ENCODE measurements at places on chromosomes 1 and 21. TPM values are rescaled to one million over a fixed set of nuclear protein-coding genes. Genes with fewer than 3 reads are reported as not detected.
A peak's percentile ranks its signal among the peaks of the same experiment; 100 is the strongest.

Gene IGSF3
- 21.4 TPM for total RNA-seq

Gene ADGRB2
- total RNA-seq = 0.59 TPM

GRCh38 chr1:205243350-205244191, 15.8 kb downstream of the TMCC2 start:
- DNase-seq = no peak

Gene GBP4
- 2.1 TPM for total RNA-seq

GRCh38 chr1:184186167-184186566, 134.6 kb downstream of the TSEN15 start:
- DNase-seq = no peak

DNA sequence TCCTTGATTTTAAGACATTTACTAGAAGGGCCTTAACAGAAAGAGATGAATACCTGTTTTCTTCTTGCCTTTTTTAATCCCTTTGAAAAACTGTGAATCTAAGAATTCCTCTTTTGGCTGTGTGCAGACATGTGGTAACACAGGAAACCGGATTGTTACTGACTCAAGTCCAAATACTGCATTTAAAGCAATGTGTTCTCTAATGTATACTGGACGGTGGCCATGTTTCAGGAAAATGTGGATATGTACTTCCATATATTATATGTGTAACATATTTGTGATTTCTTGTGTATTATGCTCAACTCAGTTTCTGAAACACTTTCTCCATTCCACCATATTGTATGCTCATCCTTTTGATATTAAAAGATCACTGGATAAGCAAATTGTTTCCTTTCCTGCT, 185.1 kb downstream of the LRRC7 start:
- no peak for DNase-seq

Gene HJV
- total RNA-seq = not detected

- no peak for DNase-seq
These were observed 8.3 kb upstream of the KCNE1 start for GRCh38 chr21:34520281-34520680.

DNA sequence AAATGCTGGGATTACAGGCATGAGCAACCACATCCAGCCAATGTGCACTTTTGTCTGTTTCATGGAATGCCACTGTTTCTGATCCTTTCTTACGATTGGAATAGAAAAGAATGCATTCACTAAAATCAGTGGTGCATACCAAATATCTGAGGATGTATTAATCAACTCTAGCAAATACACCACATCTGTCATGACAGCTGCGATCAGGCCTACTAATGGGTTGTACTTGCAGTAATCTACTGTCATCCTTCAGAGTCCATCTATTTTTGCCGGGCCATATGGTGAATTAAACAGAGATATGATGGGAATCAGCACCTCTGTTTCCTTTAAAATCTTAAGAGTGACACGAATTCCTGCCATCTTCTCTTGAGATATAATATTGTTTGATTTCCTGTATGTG, 8.5 kb upstream of the USP1 start:
- no peak for DNase-seq

DNA sequence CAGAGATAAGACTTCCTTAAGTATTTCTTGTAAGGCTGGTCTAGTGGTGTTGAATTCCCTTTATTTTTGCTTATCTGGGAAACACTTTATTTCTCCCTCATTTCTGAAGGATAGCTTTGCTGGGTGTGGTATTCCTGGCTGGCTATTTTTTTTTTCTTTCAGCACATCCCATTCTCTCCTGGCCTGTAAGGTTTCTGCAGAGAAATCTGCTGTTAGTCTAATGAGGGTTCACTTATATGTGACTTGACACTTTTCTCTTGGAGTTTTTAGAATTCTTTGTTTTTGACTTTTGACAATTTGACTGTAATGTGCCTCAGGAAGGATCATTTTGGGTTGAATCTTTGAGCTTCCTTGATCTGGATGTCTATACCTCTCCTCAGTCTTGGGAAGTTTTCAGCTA, 61.5 kb downstream of the DIPK1A start:
- DNase-seq = no peak

Gene RSPH1
- 7.5 TPM for total RNA-seq

DNA sequence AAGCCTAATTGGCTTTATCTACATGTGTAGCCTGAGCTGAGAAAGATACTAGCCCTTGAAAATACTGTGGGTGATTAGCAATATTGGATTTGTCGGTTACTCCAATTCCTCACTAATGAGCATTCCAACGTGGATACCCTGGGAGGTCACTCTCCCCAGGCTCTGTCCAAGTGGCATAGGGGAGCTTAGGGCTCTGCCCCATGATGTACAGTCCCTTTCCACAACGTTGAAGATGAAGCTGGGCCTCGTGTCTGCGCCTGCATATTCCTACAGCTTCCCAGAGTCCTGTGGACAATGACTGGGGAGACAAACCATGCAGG, 2.6 kb downstream of the RCC1 start:
- DNase-seq = no peak

DNA sequence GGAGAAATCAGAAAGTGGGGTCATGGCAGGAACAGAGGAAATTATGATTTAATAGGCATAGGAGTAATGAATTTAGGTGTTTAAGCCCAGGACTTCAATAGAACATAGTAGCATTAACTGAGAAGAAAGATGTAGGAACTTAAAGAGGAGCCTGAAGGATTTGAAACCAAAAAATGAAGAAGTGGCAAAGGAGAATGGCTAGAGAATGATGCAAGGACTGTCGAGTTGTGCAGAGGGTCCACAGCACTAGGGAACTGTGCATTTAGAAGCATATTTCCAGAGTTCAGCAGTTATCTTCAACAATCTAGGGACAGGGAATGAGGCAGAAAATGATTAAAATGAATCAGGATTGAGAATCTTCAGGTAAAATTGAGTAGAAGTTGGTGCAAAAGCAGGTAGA, 328.1 kb upstream of the LYPLAL1 start:
- DNase-seq = no peak

DNA sequence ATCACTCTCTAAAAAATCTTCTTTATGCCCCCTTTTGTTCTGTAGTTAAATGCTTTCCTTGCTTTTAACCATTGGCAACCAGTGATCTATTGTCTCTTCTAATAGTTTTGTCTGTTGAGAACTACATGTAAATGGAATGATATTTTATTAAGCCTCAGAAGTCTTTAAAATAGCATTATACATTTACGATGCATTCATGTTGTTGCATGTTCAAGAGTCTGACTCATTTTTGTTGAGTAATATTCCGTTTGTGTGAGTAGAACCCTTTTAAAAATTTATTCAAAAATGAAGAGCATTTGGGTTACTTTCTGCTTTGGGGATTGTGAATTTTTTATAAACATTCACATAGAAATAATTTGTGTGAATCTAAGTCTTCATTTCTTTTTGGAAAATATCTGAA, 1352.9 kb downstream of the NCAM2 start:
- DNase-seq = no peak

- no peak for DNase-seq
These were observed 30.0 kb upstream of the PM20D1 start for GRCh38 chr1:205879974-205880373.

DNA sequence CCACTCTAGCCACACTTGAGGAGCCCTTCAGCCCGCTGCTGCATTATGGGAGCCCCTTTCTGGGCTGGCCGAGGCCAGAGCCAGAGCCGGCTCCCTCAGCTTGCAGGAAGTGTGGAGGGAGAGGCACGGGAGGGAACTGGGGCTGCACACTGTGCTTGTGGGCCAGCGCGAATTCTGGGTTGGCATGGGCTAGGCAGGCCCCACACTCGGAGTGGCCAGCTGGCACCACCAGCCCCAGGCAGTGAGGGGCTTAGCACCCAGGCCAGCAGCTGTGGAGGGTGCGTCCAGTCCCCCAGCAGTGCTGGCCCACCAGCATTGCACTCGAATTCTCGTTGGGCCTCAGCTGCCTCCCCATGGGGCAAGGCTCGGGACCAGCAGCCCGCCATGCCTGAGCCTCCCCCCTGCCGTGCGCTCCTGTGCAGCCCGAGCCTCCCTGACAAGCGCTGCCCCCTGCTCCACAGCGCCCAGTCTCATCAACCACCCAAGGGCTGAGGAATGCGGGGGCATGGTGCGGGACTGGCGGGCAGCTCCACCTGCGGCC, 785.9 kb upstream of the TPTE start:
- no peak for DNase-seq

- DNase-seq = no peak
These were observed 2.7 kb upstream of the ADAMTS1 start for GRCh38 chr21:26847921-26848320.

Gene OR2M3
- not detected for total RNA-seq

- no peak for DNase-seq
These were observed 42.5 kb upstream of the DISC1 start for GRCh38 chr1:231584117-231584516.

DNA sequence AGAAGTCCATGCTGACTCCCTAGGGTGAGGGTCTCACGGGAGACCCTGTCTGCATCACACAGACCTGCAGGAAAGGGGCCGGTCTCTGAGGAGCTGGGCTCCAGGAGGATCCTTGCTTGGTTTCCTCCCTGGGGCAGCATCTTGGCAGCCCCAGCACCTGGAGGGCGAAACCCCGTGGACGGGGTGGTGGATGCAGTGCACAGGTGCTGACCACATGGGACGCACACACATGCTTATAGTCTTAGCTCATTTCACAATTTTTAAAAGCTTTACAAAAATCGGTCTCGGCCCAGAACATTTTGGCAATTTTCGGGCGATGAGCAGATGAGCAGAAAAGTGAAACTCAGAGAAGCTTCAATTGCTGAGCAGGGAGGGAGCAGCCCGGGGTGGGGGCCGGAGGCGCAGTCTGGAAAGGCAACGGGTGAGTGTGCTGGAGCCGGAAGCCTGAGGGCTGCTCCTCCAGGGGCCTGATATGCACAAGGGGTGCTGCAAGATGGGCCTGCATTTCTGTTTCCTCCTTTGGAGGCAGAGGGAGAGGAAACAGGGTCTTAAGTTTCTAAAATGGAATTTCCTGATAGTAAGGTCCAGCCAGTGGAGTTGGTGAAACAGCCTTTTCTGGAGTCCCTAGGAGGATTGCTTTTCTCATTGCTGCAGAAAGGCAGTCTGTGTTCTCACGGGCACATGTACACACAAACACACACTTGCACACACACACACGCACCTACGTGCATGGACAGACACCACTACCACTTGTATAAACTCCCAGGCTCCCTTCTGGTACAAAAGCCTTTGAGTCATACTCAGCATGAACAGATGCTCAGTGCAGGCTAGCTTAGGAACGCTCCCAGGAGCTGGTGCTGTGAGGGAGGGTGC, 60.6 kb downstream of the SCCPDH start:
- no peak for DNase-seq

DNA sequence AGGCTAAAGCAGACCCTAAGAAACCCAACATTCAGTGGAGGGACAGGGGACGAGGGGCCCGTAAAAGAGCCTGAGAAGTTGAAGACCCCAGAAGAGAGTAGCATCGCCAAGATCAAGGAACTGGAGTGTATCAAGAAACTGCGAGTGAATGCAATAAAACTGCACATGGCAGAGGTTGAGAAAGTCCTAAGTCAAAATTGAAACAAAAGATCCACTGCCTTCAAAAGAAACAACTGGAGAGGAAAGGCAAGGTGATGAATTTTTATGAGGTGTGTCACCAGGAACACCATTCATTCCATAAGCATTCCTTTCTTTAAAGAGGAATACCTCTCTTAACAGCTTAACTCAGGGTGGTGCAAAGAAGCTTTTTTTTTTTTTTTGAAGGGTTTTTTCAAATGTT, 38.3 kb upstream of the ADORA3 start:
- DNase-seq = no peak

- DNase-seq = no peak
These were observed 66.8 kb downstream of the TBCE start for GRCh38 chr1:235434001-235434400.

- DNase-seq = no peak
These were observed 108.7 kb upstream of the DUSP10 start for GRCh38 chr1:221850470-221851187.

Gene DHRS3
- total RNA-seq = 120 TPM

DNA sequence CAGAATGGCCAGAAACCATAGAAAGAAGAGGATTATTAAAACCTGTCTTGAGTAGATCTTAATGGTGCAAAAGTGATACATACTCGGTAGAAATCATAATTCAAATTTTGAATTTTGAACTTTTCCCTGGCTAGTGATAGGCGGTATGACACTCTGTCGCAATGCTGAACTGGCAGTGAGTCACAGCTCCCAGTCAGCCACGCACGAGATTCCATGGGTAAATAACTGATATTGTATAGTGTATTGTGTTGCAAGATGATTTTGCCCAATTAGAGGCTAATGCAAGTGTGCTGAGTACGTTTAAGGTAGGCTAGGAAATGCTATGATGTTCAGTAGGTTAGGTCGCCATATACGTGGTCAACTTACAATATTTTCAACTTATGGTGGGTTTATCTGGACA, 207.0 kb downstream of the SIPA1L2 start:
- DNase-seq = no peak

Gene BTBD8
- total RNA-seq = 3.1 TPM

Gene HSF2BP
- 0.45 TPM for total RNA-seq

- DNase-seq = no peak
These were observed 189.8 kb upstream of the PLXNA2 start for GRCh38 chr1:208433971-208434370.

Gene SLC35A3
- 206 TPM for total RNA-seq

Gene UBE2U
- not detected for total RNA-seq

DNA sequence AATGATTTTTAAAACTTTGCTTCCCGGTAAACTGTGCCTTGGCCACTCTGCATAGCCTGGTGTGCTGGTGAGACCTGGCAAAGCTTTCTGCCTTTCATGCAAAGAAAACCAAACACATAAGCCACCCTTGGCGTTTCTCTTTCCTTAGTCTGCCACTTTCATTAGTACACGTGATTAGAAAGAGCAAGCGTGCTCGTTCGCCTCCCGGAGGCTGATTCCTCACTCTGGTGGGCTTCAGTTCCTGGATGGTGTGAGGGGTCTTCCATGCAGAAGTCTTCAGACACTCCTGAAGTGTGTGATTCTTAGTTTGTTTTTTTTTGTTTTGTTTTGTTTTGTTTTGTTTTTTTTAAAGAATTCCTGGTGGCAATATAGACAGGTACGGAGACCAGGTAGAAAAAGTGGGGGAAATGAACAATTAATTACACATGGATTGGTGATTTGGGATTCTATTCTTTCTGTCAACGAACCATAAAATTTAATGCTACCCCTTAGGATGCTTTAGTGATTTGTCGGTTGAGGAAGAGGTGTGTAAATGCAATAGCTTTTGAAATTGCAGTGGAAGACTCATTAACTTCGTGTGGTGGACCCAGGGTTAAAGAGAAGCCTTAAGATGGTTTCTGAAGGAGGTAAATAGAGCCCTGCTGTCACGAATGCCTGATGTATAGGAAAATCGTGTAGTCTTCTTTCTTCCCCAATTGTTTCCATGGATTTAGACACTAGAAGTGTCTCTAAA, 2.1 kb downstream of the GALNT2 start:
- DNase-seq = peak; percentile 40

- no peak for DNase-seq
These were observed 20.5 kb downstream of the ARMH1 start for GRCh38 chr1:44694863-44695478.

- DNase-seq = no peak
These were observed 40.6 kb downstream of the SCP2 start for GRCh38 chr1:52967666-52968065.

Data from colonic mucosa (tissue), 4 donors.